Cerebellar cortex (tissue), 1 donor: ENCODE measurements at places on chromosomes 12 and 14.

DNA sequence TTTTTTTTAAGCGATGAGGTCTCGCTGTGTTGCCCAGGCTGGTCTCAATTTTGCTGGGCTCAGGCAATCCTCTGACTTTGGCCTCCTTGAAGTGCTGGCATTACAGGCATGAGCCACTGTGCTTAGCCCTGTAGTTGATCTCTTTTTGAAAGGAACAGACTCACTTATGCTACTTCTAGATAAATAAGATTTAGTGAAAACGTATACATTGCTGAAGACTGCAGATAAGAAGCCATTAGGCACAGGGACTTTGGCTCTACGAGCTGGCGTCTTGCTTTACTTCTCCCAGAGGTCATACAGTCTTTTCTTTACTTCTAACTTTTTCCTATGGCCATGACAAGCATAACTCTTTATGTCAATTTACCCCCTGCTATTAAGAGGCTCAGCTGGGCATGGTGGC, 9.4 kb downstream of the PTGR2 start:
- no peak for DNase-seq

- DNase-seq: no peak
Measured at GRCh38 chr12:4246116-4246515, 27.4 kb upstream of the CCND2 start.

- peak; percentile 73 for DNase-seq
Measured at GRCh38 chr14:20631880-20632389, 9.6 kb downstream of the OR6S1 start.

DNA sequence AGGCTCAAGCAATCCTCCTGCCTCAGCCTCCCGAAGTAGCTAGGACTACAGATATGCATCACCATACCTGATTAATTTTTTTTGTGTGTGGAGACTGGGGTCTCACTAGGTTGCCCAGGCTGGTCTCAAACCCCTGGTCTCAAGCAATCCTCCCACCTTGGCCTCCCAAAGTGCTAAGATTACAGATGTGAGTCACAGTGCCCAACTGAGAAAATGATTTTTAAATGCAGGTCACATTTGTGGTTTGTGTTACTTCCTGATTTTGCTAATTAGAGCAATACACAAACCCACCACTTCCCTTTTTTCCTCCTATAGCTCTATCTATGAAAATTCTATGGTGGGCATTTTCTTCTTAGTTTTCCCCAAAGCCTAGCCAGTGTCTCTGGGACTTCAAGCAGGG, 45.5 kb upstream of the TMEM263 start:
- no peak for DNase-seq

DNA sequence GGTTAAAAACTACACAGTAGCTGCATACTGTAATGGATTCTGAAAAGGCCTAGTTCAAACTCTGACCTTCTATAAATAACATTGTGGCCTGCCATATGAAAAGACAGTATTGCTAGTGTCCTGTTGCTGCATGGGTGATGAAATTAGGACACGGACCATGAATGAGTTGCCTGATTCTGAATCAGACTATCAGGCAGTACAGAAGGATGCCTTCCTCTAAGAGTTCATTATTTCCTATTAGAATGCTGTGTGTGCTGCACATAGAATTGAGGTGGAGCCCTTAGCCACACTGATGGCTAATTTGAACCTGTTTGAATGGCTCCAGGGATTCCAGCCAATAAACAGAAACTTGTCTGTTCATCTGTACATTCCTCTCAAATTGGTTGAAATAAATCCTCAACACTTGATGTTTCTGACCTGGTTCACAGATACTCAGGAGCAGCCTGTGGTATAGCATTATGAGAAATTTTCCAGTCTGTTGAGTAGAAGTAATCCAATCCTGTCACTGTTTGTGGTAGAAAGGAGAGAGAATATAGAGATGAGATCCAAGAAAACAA, 483.2 kb downstream of the APAF1 start:
- DNase-seq: no peak

GRCh38 chr14:36174767-36175424, 1.6 kb downstream of the PTCSC3 start:
- no peak for DNase-seq

DNA sequence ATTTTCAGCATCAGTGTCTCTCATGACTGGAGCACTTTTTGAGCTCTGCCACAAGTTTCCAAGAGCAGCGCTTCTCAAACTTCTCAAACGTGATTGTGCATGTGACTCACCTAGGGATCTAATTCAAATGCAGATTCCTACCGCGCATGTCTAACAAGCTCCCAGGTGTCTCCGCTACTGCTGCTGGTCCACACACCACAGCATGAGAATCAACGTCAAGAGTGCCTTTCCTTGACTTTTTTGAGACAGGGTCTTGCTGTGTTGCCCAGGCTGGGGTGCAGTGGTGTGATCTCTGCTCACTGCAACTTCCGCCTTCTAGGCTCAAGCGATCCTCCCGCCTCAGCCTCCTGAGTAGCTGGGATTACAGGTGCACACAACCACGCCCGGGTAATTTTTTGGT, 22.4 kb downstream of the GLRX5 start:
- DNase-seq: no peak

- DNase-seq: no peak
Measured at GRCh38 chr14:23045419-23046357, 3.7 kb downstream of the PSMB11 start.

DNA sequence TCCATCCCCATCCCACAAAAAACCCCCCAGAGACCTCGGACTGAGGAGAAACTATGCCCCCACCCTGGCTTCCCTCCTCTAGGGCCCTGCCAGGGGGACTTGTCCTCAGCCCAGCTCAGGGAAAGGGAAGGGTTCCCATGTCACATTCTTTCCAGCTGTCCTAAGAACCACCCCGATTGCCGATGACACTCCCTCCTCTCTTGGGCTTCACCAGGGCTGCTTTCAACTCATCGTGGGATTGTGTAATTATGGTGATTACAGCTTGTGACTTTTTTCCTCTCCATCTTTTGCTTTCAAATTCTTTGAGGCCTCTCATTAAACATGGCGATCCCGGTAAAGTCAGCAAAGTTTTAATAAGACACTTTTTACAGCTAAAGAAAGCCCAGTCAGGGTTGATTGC, 344.0 kb downstream of the DPF3 start:
- DNase-seq: no peak

DNA sequence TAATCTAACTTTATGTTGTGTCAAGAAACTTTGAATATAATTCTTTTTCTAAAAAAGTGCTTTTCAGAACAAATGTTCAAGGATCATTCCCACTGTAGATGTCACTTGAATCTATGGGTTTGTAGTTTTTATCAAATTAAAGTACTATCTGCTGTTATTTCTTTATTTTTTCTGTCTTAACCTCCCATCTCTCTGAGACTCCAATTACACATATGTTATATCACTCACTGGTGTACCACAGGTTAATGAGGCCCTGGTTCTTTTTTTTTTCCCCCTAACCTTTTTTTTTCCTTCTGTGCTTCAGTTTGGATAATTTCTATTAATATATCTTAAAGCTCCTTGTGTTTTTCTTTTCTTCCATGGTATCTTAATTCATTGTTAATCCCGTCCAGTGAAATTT, 279.9 kb upstream of the RGS6 start:
- no peak for DNase-seq

DNA sequence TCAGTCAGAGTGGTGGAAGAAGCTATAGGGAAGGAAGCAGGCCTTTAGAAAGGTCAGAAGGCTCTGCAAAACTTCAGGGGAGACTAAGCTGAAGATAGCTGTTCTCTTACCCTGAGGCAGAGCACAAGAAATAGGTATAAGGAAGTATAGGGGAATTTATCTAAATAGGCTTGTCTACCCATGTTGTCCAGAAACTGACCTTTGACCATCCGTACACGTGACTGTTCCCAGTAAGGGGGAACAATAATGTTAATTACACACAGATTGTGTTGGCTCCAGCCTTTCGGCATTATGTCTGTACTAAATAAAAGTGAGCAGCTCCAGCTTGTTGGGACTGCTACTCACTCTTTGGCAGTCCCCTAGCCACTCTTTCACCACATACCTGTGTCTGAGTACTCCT, 59.0 kb downstream of the SLCO1B1 start:
- DNase-seq: no peak

DNA sequence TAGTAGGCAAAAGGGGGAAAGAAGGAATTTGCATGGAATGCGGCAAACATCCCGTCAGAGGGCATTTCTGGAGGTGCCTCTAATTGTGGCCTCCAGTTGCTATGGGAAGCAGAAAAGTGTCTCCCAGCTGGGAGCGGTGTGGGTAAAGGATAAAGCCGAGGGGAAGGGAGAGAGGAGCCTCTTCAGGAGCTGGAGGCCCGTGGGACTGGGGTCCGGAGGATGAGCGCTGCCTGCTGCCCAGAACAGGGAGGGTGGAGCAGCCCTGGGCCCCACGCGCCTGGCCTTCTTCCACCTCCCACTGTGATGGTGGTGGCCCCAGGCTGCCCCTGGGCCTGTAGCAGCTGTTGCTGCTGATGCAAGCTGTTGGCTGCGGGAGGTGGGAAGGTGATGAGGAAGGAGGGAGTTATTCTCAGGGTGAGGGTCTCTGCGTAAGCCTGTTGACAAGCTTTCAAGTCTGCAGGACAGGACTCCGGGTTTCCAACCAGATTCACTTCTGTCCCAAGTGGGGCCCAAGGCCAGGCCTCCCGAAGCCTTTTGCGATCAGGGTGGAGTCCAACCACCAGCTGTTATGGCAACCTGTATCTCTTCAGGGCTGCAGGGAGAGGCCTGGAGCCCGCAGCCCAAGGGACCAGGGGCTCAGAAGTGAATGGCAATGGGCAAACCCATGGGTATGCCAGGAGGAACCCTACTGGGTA, 19.1 kb upstream of the PGF start:
- no peak for DNase-seq

DNA sequence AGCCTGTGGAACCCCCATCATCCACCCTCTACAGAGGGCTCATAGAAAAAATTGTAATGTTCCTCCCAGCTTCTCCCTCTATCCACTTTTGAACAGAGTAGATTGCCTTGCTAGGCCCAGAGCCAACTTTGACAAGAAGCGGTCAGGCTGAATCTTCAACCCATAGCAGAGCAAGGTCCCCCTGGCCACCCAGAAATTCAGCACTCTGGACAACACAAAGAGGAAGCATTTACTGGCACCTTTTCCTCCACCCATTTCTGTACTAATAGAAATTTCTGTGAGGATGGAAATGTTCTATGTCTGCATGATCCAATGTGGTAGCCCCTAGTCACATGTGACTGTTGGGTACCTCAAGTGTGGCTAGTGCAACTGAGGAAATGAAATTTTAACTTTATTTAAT, 42.7 kb upstream of the OXA1L start:
- DNase-seq: no peak

DNA sequence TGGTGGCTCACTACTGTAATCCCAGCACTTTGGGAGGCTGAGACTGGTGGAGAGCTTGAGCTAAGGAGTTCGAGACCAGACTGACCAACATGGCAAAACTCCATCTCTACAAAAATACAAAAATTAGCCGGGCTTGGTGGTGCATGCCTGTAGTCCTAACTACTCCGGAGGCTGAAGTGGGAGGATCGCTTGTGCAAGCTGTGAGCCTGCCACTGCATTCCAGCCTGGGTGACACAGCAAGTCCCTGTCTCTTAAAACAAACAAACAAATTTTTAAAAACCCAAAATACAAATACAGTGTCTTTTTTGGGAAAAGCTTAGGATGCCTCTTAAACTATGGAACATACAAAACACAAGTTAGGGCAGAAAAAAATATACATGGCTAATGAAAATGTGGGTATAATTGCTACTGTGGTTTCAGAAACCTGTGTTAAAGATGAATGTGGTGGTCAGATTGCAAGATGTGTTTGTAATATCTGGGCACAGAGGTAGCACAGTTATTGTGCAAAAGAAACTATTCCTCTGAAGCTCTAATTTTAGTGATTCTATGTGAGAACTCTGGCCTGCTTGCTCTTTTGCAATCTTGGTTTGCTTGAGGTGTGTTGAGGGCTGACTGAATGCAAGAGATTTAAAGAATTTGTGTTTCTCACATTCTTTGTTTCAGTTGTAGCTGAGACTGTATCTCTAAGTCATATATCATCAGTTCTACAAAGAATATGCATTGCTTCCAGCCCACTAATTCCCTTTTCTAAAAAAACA, 3.9 kb upstream of the HSPA2 start:
- no peak for DNase-seq

GRCh38 chr12:125166041-125166440, 100.8 kb downstream of the AACS start:
- DNase-seq: no peak

DNA sequence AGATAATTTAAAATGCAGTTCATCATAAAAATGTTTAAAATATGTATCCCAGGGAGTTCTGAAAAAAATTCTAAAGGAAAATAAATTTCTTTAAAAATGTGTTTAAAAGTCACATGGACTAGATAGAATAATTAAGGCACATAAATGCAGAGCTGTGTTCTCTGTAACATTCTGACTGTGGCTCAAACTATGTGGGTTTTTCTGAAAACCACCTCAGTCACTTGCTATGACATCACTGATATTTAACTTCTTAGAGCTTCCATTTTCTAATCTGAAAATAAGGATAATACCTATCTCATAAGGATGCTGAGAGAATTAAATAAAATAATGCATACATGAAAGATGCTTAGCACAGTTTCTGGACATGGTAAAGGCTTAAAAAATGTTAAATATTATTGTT, 107.3 kb downstream of the SLC41A2 start:
- no peak for DNase-seq

GRCh38 chr12:126400831-126401230, 1335.6 kb downstream of the AACS start:
- DNase-seq: no peak

- no peak for DNase-seq
Measured at GRCh38 chr14:45819107-45819506, 566.1 kb upstream of the MIS18BP1 start.

- no peak for DNase-seq
Measured at GRCh38 chr12:131928080-131928710, 881 bp upstream of the PUS1 start.

- no peak for DNase-seq
Measured at GRCh38 chr14:99401621-99402284, 78.9 kb downstream of the SETD3 start.

- peak; percentile 80 for DNase-seq
Measured at GRCh38 chr12:85725991-85726390, 110.2 kb downstream of the RASSF9 start.

- no peak for DNase-seq
Measured at GRCh38 chr12:114141921-114142564, 175.9 kb upstream of the RBM19 start.

GRCh38 chr14:35988550-35988949, 162.4 kb downstream of the BRMS1L start:
- no peak for DNase-seq

DNA sequence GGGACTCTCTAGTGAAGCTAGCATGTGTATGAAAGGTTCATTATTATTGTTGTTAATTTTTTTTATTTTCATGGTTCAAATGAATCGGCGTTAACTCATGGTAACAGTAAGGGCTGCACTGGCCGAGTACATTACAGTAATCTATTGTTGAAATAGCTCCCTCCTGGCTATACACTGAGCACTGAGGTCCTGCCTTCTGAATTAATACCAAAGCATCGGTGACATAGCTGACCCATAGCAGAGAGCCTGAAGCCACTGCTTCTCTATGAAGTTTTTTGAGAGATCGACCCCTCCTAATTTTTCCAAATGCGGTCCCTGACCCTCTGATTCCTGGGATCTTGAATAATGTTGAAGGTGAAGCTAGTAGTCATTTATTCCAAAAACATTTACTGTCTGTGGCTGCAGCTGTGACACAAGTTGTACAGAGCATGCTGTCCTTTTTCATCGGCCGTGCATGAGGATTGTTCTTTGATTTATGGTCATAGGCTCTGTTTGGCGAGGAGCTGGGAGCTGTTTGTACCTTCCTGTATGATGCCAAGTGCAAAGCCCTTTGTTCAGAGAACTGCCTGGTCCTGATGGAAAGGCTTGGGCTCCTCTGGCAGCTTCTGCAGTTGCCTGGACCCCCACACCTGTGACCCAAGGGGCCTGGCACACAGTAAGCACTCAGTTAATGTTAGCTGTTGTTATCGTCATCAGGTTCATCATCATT, 486.5 kb downstream of the EGLN3 start:
- no peak for DNase-seq
